ENCODE measurements at places on chromosomes 4 and X.

DNA sequence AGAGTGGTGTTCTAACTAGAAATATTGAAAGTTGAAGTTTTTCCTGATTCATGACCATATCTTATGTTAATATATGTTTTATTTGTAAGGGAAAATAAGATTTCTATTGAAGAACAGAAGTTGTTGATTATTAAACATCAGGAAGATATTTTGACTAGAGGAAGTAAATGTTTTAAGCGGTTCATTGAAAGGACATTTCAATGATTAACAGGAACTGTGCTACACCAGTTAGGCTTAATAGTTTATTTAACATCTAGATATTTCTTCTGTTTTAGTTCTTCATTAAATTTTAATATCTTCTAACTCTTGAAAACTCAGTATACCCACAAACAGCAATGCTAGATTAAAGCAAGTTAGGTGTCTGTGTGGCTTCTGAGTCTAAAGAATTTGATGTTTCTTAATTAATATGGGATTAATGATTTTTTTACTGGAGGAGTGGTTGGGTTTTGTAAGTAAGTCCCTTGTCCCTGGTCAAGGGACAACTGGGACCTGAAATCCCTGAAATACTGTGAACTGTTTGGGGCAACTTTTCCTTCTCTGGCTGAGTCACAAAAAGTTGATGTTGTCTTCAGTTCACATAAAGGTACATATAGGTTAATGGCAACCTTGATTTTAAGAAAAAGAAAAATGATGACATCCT, 42.9 kb upstream of the CYP4V2 start:
- no peak for DNase-seq

- no peak for DNase-seq
Measured at GRCh38 chr4:176205299-176205698, 9.9 kb upstream of the SPATA4 start.

- DNase-seq, result no peak
Measured at GRCh38 chr4:25351777-25352416, 25.2 kb upstream of the ANAPC4 start.

DNA sequence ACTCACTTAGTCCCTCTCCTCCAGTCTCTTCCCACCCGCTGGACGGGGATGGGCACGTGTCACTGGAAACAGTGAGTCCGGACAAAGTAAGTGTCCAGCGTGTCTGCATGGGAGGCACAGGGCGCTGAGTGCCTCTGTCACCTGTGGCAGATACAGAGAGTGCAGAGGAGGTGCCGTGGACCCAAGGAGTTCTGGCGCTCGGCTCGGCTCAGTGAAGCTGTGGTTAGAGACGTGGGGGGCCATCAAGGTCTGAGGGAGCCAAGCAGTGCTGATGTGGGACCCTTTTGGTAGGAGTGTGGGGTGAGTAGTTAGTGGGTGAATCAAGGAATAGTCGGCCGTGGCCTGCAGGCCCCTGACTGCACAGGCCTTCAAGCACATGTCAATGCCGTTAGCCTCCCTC, 40.1 kb upstream of the MSANTD1 start:
- DNase-seq, result no peak

DNA sequence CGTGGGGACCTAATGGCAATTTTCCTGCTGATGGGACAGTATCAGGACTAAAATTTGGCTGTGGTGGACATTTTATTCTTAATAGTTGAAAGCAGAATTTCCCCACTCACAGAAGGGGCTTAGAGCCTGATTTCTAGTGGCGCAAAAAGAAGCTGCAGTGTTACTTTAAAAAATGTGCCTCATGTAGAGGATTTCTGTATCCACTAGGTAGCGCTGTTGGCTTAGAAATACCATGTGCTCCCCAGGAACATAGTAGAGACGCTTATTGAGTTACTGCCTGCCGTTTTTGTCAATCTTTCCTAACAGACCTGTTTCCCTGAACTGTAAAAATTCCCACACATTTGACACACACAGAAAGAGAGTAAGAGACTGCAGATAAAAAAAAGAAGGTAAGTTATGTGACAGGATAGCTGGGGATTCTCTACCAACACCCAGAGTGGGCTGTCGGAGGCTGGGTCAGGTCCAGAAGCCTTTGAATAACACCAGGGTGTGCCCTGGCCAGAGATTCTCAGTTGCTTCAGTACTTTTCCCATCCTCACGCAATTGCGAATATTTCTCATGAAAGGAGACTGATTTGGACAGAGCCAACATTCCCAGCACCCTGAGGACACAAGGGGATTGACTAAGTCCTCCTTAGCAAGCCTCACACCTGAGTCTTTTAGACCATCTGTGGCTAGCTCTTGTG, 88.4 kb downstream of the ZXDA start:
- peak; percentile 11 for DNase-seq

DNA sequence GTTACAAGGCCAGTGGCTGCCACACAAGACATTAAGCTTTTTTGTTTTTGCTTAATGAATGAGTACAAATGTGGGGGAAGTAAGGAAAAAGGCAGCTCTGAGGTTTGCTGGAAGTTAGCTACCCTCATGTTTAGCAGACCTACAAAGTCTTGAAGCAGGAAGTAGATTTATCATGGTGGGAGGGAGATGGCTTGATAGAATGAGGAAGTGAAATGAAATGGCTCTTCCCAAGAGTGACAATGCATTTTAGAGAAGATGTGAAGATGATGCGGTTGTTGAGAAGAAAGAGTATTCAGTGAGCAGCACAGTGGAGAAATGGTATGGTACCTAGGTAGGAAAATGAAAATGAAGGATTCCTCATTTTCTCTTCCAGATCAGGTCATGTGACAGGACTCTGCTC, 108.0 kb downstream of the SLIT2 start:
- DNase-seq, result no peak

DNA sequence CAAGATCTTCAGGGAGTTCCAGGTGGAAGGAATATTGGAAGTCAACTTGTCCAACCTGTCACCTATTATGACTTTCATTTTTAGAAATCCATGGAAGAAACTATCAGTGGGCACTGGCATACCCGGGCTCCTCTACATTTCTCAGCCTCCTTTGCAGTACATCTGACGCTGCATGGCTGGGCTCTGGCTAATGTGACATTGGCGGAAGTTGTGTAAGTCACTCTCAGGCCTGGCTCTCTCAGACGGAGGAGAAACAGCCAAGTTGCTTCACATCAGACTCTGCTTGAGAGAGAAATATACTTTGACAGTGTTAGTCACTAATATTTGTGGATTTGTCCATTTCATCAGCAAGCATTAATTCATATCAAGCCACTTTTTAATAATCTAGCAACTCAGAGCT, 4.5 kb downstream of the DCHS2 start:
- DNase-seq, result no peak

DNA sequence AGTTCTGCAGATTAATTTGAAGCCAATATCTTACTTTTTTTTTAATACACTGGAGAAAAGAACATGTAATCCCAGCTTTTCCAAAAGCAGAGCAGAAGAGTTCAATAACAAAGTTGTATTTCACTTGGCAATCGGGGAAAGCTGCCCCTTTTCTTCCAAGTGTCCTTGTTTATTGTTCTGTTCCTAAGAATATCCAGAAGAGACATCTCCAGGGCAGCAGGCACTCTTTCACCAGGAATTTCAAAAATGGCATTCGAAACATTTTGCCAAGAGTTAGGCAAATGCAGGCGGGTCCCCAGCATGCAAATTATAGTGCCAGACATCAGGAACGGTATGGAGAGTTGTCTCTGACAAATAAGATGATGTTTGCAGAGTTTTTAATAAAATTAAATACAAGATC, 494.5 kb downstream of the BCOR start:
- DNase-seq, result no peak

GRCh38 chr4:140071806-140072205, 82.2 kb downstream of the MAML3 start:
- DNase-seq, result no peak

DNA sequence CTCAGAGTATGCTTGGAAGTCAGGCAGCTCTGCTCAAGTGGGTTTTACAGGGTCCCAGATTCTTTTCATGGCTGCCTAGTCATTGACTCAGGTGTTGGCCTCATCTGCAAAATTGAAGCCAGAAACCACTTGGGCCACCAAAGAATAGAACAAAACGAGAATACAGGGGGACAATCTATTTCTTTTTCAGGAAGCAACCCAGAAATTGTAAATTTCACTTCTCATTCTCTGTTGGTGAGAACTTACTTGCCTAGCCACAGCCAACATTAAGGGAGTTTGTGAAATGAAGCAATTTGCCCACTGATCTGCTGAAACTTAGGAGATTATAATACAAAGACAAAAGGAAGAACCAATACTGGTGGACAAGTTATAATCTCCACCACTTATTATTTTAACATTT, 8.6 kb upstream of the TKTL2 start:
- no peak for DNase-seq

DNA sequence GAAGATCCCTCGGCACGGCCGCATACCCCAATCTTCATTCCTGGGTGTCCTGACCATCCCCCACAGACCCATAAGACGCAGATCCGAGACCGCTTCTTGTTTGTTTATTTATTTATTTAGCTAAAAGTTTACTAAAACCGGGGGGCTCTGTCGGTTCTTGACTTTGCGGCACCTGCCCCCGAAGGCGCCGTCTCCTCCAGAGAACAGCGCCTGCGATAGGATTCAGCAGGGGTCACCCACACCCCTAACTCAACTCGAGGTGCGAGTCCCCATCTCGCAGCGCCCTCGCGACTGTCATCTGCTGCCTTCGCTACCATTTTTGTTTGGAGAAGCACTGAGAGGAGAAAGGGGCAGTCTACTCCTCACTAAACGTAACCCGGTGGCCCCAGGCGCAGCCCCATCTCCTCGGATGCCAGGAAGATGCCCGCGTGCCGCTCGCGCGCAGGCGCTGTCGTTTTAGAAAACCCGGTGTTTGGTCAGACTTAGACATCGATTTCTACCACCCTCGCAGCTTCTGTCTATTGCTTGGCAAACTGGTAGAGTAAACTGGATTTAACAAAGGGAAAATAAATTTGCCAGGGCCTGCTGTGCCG, 18.9 kb upstream of the GPR101 start:
- no peak for DNase-seq

- no peak for DNase-seq
Measured at GRCh38 chr4:105022811-105023667, 123.6 kb upstream of the TET2 start.

DNA sequence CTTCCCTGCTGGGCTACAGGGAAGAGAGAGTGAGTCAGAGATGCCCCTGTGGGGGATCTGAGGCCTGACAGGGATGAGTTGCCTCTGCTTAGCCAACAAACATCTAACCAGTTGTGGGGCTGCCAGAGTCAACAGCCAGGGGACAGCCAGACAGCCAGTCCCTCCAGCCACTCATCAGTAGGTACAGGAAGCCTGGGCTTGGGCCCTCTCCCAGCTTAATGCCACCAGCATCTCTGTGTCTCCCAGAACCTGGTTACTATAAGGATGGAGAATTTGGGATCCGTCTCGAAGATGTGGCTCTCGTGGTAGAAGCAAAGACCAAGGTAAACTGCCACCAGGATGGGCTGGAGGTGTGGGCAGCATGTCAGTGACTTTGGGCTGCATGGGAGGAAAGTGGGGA, 17.3 kb upstream of the SASH3 start:
- DNase-seq, result no peak

- no peak for DNase-seq
Measured at GRCh38 chr4:156957556-156957955, 14.0 kb downstream of the PDGFC start.

GRCh38 chr4:55633903-55634302, 2.2 kb downstream of the NMU start:
- no peak for DNase-seq

- no peak for DNase-seq
Measured at GRCh38 chrX:74251006-74251930, 52.7 kb upstream of the ZCCHC13 start.

- peak; percentile 96 for DNase-seq
Measured at GRCh38 chrX:63350941-63351616, at the start of gene SPIN4. Gene SPIN4 (minus strand): TSS chrX:63351332. CDS start chrX:63350819, 513 bp downstream.

DNA sequence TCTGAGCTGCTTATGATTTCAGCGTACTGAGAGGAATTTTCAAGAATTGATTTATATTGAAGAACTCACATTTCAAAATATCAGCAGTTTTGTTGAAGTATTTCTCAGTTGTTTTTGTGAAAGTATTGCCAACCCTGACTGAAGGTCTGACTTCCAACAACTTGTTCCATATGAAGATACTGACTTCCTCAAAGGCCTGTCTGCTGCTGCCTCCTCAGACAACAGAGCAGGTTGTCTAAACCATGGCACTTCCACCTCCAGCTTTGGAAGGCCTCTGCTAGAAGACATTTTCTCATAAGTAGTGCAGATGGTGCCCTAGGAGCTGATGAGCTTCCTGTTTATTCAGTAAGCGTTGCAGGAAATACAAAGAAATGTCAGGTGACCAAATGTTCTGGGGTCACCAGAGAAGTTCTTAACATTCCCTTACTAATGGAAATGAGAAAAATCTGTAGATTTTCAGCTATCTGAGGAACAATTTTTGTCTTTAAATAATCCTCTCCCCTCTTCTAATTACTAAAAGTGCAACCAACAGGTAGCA, 28.8 kb downstream of the FGF2 start:
- no peak for DNase-seq

GRCh38 chr4:25803720-25804225, 59.0 kb downstream of the SEL1L3 start:
- no peak for DNase-seq

GRCh38 chrX:153387345-153387744, 13.8 kb downstream of the PNMA6E start:
- no peak for DNase-seq

DNA sequence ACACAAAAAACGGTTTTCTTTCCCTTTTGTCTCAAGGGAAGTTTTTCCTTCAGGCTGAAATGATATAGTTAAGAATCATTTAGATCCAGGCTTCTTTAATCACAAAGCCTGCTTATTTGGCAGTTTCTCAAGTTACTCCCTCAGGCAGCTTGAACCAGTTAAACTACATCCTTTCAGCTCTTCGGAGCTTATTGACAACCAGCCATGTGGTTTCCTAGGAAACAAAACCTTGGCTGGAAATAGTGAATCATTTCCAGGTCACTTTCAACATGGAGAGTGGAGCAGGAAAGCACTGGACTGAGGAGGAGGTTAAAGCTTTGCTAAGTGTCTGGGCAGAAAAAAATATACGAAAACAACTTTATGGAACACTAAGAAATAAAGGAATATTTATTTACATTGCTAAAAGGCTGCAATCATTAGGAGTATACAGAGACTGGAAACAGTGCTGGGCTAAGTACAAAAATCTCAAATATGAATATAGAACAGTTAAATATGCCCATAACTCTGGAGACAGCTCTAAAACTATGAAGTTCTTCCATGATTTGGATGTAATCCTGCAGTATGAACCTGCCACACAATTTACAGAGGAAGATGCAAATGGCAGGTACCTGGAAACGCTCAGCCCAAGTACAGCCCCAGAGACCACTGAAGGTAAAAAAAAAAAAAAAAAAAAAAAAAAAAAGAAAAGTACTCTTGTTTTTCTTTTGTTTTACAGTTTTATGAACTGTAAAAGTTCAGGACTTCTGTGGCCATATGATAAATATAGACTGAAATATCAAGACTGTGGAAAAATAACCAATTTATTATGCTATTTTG, 23.2 kb upstream of the AASDH start:
- peak; percentile 90 for DNase-seq

DNA sequence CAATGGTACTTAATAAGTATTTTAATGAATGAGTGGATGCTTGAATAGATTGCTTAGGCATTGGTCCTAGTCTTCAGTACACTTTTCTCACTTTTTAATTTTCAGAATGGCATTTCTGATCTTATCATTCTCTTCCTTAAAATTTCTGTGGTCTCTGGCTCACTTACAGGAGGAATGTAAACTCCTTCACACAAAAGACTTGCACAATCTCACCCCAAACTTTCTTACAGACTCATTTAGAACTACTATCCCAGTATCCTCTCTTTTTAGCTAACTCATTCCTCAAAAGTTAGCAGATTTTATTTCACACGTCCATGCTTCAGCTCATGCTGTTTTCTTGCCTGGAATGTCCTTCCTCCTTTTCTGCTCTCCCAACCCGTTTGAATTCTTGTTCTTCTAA, 350.1 kb downstream of the GRXCR1 start:
- no peak for DNase-seq

All from NCI-H2081 (cell line).